ENCODE measurements at places on chromosomes 1 and 21.

DNA sequence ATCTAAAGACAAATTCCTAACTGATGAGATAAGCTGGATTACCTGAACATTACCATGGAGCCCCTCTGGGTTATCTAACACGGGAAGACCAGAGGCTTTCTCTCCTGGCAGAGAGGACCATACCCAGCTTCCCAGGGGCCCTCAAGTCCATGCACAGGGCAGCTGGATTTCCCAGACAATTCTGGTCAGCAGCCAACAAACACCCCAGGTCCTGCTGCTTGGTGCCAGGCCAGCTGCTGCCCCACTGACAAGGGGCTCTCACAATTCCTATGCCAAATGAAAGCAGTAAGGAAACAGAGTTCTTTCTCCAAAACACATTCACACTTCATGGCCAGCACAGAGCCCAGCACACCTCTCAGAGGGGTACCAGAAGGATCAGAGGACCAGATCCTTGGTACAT, 114.2 kb downstream of the HLCS start:
- no peak for DNase-seq

DNA sequence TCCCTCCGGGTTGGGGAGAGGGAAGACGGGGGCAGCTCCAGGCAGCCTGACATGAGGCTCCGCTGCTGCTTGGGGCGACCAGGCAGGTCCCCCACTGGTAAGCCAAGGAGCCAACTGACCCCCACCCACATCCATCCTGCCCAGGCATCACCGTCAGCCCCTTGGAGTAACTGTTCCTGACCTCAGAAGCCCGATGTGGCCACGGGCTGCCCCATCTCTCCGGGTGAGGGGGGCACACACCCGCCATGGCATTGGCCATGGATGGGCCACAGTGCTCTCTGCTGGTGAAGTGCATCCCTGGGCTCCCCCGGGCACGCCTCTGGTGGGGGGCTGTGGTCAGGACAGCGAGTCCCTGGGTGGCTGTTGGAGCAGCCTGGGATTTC, 100.0 kb downstream of the CRYAA start:
- no peak for DNase-seq

DNA sequence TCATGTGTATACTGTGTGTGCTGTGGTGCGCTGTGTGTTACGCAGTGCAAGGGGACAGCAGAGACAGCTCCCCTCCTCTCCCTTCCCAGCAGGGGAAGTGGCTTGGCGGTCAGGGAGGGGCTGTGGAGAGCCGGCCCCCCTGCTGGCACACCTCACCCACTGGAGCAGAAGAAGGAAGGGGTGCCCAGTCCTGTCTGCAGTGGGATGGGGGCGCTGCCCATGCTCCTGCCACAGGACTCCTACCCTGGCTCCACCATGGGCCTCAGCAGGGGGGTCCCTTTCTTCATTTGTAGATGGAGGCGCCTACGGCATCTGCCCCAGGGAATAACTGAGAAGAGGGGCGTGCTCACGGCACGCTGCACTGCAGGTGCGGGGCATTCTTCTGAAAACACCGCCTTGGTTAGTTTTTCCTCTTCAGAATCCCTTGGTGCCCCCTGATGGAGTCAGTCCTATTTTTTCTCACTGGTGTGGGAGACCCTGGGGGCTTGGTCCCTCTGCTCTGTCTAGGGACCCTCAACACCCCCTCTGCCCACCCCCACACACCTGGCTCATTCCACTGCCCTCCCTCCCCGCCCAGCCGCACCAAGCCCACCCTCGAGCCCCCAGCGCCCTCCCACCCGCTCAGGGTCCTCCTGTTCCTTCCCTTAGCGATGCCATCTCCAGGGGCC, 13.8 kb upstream of the LDLRAP1 start:
- no peak for DNase-seq

DNA sequence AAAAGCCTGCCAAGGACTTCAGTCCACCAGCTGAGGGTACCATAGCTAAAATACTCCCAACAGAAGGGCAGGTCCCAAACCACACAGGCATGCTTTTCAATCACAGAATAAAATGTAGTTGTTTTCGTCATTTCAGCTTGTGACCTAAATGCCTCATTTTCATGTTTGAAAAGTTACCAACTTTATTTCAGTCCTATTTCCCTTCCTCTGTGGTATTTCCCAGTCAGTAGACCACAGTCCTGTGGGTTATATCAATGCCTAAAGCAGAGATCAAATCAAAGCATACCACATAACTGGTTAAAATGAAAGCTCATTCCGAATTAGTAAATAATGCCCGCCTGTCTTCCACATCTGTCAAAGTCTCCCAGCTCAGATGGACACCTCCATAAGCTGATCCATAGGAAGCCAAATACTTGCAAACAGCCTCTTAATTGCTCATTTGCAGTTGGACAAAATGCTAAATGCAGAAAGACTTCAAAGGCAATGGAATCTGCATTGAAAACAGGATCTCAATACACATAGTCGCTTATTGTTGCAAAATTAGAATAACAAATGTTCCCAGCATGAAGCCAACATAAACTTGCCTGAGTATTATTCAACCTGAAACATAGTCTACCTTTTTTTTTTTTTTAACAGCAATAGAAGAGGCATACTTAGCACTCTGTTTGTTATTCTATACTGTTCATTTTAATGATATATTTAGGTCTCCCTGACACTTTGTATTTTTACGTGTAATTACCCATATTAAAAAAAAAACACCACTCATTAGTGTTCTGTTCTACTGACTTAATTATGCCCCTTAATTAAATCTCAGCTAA, 53.9 kb downstream of the NR5A2 start:
- DNase-seq, result no peak

- DNase-seq, result no peak
These were observed 662.3 kb upstream of the PTBP2 start for GRCh38 chr1:96059276-96059675.

- DNase-seq, result no peak
These were observed 221.2 kb downstream of the CACNA1E start for GRCh38 chr1:181704546-181704945.

GRCh38 chr1:22662318-22662717, 9.3 kb downstream of the C1QB start:
- DNase-seq, result no peak

- DNase-seq, result no peak
These were observed 298.5 kb downstream of the PBX1 start for GRCh38 chr1:164857439-164857838.

DNA sequence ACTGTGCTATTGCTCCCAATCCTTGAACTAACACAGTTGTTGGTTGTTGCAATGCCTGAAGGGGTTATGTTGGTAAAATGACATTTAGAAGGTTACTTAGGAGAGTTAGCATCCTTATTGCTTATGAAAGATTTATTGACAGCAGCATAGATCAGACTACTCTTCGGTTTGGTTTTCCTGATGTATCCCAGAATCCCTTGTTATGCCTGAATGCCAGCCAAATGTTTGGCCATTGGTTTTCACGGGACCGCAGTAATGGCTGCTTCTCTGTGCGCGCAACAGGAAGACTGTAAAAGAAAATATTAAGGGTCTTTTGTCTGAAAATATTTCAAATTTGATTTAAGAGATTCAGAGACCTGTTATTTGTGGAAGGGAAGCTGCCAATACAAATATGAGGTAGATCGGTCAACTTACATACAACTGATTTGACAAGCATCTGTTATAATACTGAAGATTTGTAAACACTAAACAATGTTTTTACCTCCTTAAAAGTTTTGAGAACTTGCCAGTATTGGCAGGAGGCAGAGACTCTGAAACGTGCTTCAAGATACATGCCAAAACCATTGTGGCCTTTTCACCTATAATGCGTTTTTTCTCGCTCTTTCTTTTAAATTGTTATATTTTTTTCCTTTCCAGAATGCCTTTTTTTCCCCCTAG, 8.3 kb downstream of the NFIA start:
- no peak for DNase-seq

DNA sequence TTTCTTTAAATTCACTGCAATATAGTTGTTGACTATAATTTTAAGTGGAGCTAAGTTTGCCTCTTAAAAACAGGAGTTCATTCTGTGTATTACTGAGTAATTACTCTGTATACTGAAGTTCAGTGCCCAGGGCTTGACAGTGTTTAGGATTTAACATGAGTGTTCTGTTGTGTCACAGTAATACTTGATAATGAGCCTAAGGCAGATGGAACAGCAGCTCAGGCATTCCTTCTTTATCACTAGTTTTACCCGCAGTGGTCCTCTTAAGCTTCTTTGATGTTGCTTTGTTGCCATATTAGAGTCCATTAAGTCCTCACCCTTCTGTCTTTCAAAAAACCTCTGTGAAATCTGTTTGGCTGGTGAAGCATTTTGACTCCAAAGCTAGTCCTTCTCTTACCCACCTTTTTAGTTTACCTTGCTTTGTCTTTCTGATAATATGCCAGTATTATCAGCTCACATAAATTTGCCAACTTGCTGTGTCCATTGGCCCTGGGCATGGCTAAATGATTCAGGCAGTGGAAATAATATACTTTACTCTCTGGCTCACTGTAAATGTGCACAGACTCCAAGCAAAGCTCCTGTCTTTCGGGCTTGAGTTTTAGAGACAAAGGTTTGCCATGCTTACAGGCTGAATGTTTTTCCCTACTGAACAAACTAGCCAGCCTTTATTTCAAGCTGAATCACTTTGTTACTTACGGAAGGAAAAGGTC, 17.7 kb downstream of the HIPK1 start:
- no peak for DNase-seq

DNA sequence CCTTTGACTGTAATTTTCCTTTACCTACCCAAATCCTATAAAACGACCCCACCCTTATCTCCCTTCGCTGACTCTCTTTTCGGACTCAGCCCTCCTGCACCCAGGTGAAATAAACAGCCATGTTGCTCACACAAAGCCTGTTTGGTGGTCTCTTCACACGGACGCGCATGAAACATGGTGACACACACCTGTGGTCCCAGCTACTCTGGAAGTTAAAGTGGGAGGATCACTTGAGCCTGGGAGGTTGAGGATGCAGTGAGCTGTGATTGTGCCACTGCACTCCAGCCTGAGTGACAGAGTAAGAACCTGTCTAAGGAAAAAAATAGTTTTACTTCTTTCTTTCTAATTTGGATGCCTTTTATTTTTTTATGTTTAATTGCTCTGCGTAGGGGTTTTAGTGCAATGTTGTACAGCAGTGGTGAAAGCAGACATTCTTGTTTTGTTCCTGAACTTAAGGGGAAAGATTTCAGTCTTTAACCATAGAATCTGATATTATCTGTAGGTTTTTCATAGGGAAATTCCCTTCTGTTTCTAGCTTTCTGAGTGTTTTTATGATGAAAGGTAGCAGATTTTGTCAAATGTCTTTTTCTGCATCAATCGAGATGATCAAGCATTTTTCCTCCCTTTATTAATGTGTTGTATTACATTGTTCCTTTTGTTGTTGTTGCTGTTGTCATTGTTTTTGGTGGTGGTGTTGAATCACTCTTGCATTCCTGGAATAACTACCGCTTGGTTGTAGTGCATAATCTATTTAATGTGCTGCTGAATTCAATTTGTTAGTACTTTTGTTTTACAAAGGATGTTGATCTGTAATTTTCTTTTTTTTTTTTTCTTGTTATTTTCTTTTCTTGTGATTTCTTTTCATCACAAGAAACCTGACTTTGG, 497.4 kb downstream of the DISC1 start:
- no peak for DNase-seq

DNA sequence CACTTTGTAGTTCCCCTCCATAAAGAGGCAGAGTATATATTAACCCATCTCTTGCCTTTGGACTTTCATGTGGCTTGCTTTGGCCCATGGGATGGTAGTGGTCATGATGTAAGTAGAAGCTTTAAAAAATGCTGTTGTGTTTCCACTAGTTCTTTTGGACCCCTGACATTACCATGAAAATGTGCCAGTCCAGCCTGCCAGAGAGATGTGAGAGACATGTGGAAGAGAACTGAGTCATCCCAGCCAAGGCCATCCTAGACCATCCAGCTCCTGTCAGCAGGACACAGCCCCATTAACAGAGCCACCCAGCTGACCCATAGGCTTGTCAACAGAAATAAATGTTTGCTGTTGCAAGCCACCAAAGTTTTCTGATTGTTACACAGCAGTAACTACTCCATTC, 3.9 kb upstream of the CD101 start:
- DNase-seq, result no peak

DNA sequence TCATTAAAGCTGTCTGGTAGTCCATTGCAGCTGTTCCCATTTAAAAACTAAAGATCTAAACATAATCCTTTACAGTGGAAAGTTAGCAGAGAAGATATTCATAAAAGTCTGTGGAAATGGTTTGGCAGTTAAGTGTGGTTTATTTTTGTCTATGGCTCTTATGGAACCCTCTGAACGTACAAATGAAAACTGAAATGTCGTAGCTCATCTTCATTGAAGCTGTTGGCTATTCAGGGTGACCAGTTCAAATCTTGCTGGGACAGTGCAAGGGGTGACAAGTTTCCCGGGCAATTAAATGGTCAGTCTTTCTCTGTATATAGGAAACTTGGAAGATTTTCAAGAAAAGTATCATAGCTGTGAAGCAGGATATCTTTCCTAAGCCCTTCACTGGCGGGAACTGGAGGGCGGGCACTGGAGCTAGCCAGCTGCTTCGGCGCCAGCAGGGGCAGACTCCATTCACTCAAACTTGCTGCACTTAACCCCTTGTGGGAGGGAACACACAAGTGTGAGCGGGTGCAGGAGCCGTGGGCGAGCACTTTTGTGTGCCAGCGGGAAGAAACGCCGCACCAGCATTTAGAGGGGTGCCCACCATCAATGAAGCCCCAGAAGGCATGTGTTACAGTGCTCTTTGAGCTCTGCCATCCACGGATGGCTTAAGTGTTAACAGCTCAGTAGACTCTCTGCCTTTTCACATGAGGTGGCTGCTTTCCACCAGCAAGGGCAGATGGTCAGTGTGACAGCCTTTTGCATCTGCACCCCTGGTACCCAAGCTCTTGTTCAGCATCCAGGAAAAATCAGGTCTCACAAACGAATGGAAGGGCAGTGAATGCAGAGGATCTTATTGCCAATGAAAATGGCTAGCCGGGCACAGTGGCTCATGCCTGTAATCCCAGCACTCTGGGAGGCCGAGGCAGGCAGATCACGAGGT, 232.1 kb upstream of the KAZN start:
- no peak for DNase-seq

DNA sequence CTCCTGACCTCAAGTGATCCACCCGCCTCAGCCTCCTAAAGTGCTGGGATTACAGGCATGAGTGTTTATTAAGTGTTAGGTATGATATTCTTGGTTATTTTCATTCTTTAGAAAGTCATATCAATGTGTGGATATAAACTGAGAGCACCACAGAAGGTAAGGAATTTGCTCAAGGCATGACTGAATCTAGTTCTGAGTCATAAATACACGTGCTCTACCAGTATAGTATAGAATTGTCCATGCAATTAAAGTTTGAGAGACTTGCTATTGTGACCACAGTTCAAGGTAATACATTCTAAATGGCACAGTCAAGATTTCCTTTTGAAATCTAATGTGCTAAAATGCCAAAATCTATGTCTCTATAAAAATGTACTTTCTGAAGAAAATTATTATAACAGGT, 401.1 kb upstream of the CHRM3 start:
- DNase-seq, result no peak

GRCh38 chr1:159925719-159926078, 392 bp upstream of the TAGLN2 start:
- no peak for DNase-seq

- DNase-seq, result no peak
These were observed 213.3 kb upstream of the DAB1 start for GRCh38 chr1:57637155-57637554.

DNA sequence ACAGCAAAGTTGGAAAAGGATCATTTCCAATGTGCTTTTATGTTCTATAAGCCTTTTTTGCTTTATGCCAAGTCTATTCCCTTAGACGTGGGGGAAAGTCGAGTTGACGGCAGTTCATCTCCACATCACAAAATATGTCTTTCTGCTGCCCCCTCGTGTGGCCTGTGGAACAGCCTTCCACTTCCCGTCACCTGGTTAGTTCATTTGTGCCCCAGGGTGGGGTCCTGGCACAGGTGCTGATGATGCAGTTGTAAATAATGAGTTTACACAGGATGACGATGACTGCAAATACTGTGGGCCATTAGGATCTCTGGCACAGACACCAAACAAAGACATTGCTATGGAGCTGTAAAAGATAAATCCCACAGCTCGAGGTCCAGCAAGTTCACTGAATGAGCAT, 10.0 kb upstream of the OTUD3 start:
- no peak for DNase-seq
